CD14-positive monocyte (primary cell): ENCODE measurements at places on chromosomes 1 and 21. TPM values are rescaled to one million over a fixed set of nuclear protein-coding genes. Genes with fewer than 3 reads are reported as not detected.

The FAF1 gene
- 16.9 TPM for polyA plus RNA-seq

The TRIM67 gene
- not detected in 2 replicates for polyA plus RNA-seq

The SLC6A17 gene
- polyA plus RNA-seq: not detected

The SMIM1 gene
- polyA plus RNA-seq: 1.4 TPM
